ENCODE measurements at places on chromosomes 11 and 22. TPM values are rescaled to one million over a fixed set of nuclear protein-coding genes. Genes with fewer than 3 reads are reported as not detected.

GRCh38 chr11:11701070-11701469 lies 79.3 kb upstream of the GALNT18 start:
- no peak overlapping the region for H3K4me3 ChIP-seq
- DNase-seq: no peak
- H3K4me1 ChIP-seq: no peaks in the 10 kb centered on the region

DNA sequence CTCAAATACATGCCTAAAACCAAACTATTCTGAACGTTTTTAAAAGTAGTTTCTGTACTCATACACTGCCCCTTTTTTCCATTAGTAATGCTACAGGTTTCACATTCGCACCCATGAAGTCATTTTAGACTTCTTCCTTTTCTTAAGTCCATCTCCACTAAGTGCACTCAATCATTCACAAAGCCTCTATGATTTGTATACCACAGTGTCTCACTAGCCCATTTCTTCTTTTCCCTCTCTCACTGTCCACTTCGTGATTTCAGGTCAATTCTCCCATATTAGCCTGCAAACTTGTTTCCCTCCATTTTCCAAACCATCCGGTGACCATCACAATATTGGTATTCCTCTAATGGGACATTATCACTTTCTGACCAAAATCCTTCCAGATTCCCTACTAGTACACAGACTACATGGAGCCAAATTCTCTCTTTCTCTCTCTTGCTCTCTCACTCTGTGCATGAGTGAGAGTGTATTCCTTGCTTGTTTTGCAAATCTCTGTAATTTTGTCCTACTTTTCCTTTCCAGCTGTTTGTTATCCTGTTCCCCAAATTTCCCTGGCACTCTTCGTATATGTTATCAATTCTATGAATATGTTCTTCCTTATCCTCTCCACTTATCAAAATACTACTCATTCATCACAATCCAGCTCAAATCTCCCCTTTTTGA lies 3.4 kb upstream of the ZC3H12C start:
- no peak overlapping the region for H3K27ac ChIP-seq
- peaks cover 53% of the 10 kb centered on the region for H3K27me3 ChIP-seq

GRCh38 chr11:110177086-110177456 lies 83.9 kb downstream of the ZC3H12C start:
- H3K4me1 ChIP-seq: peaks cover 5% of the 10 kb centered on the region
- no peaks in the 10 kb centered on the region for H3K36me3 ChIP-seq

DNA sequence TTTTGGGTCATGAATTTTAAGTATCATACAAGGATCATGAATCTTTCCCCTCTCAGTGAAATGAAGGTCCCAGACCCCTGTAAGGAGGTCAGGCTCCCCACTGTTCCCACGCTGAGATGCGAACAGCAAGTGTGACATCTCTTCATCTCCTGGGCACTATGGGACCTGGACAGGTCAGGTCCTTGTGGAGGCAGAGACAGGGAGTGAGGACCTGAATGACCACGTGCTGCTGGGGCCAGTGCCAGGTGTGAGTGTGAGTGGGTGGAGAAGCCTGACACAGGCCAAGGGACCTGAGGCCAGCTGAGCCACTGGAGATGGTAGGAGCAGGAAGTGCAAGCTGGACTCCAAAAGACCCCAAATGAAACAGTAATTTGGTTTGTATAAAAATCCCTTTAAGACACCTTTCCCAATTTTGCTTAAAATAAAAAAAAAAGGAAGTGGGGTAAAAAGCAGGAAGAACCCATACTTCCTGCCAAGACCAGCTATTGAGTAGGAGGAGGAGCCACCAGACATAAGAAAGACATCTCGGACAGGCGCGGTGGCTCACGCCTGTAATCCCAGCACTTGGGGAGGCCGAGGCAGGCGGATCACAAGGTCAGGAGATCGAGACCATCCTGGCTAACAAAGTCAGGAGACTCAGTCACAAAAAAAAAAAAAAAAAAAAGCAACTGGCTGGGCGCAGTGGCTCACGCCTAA lies 35.4 kb upstream of the SERPIND1 start:
- peaks cover 9% of the 10 kb centered on the region for H3K36me3 ChIP-seq
- no peak for DNase-seq
- H3K27me3 ChIP-seq: no peaks in the 10 kb centered on the region

GRCh38 chr22:42732081-42732480 lies 11.4 kb upstream of the A4GALT start:
- H3K27me3 ChIP-seq: peaks cover 13% of the 10 kb centered on the region
- H3K27ac ChIP-seq: no peak overlapping the region
- H3K36me3 ChIP-seq: no peaks in the 10 kb centered on the region
- H3K4me3 ChIP-seq: no peak overlapping the region

DNA sequence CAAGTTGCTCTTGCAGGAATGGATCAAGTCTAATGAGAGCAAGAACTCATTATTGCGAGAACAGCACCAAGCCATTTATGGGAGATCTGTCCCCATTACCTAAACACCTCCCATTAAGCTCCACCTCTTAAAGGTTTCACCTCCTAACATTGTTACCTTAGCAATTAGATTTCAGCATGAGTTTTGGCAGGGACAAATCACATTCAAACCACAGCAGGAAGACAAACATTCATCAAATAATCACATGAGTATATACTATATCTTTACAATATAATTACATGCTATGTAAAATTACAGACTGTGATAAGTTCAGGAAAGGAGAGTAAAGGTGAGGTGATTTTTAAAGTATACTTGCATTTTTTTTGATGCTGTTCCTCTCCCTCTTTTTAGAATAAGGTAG lies 6.6 kb upstream of the TEAD1 start:
- no peak overlapping the region for H3K27ac ChIP-seq
- no peak overlapping the region for H3K4me3 ChIP-seq
- no peaks in the 10 kb centered on the region for H3K4me1 ChIP-seq
- H3K36me3 ChIP-seq: peaks cover 1% of the 10 kb centered on the region
- peaks cover 36% of the 10 kb centered on the region for H3K27me3 ChIP-seq

DNA sequence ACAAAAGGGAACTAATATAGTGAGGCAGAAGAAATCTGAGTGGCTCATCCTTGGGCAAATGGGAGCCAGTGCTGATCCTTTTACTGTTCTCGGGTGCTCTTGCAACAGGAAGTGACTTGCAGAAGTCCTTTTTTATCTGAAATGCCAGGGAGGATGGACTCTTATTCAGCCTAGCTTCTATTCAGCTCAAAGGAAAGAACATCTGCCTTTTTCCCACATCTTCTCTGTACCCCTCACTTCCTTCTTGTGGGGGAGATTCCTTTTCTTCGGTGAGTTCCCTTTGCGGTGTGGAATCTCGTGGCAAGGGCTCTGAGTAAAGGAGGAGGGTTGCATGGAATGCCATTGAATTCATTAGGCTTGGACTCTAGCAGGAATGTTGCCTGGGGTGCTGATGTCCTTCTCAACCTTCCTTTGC lies 76.2 kb downstream of the ZBTB16 start:
- H3K27me3 ChIP-seq: peaks cover 3% of the 10 kb centered on the region
- no peak for DNase-seq
- H3K4me1 ChIP-seq: peaks cover 31% of the 10 kb centered on the region
- H3K36me3 ChIP-seq: peaks cover 8% of the 10 kb centered on the region

DNA sequence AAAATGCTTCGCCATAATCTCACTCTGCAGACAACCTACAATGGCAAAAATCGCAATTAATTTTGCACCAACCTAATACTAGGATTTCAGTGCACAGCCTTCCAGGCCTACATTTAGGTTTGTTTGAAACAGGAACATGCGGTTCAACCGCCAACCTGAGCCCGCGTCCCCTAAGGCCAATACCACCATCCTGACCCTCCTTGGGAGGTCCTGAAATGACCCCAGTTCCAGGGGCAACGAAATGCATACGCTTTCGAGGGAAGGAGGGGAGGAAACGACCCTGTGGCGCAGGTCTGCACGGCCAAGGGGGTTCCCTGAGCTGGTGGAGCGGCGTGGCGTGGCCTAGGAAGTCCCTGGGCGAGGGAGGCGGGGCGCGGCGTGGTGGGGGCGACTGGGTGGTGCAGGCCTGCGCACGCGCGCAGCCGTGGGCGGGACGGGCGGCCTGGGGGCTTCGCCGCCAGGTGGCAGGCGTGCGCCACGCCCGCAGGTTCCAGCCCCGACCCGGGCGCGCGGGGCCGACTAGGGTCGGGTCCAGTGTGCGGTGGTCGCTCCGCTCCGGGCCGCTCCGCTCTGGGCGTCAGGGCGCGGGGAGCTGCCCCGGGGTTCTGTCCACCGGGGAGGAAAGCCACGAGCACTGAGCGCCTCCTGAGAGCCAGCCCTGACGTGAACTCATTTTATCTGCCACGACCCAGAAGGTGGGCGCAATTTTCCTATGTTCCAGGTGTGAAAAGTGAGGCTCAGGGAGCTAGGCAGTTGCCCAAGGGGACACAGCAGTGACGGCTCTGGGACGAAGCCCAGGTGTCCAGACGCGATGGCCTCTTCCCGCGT lies 94.1 kb downstream of the SWAP70 start:
- peaks cover 32% of the 10 kb centered on the region for H3K4me1 ChIP-seq
- DNase-seq: peak; percentile 97
- peak overlapping the region; percentile 80 for H3K27ac ChIP-seq

DNA sequence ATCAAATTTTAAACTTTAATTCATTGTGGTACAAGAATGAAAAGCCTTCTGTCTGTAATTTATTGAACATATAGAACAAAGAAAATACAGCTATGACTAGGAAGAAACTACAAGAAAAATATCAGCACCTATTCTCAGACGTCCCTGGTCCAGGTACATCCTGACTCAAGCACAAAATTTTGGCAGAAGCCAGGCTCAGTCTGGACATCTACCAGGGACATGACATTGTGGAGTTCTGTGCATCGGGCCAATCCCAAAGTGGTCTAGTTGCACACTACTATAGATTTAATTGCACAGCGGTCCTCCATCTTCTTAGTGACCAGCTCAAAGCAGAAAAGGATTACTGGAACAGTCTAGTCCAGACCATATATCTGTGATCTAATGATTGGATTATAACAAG lies 15.7 kb upstream of the CD59 start:
- H3K27me3 ChIP-seq: no peaks in the 10 kb centered on the region
- no peak overlapping the region for H3K27ac ChIP-seq
- H3K4me1 ChIP-seq: peaks cover 4% of the 10 kb centered on the region
- no peak overlapping the region for H3K4me3 ChIP-seq

DNA sequence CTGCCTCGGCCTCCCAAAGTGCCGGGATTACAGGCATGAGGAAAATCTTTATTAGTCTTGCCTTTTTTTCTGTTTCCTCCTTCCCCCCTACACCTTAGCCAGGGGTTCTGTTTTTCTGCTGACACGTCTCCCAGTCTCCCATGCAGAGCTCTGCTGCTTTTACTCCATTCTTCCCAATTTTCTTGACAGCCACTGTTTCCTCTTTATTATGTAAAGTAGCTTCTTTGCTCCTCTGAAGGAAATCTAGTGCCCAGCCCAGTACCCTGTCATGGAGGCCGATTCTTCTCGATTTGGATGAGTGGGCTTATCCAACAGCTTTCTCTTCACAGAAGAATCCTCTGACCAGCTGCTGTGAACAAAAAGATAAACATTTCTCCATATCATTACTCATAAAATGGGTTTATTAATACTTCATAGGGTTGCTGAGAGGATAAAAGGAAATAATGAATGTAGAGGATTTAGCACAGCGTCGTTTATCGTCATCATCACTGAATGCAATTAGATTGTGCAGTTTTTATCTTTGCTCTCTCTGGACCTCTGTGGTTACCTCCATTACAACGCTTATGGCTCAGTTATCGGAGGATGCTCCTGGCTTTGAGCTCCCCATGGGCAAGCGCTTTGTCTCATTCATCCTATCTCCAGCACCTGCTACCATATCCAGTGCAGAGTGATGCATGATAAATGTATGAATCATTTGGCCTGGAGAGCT lies 375.6 kb upstream of the C11orf87 start:
- peaks cover 9% of the 10 kb centered on the region for H3K27me3 ChIP-seq
- no peaks in the 10 kb centered on the region for H3K36me3 ChIP-seq
- no peak overlapping the region for H3K4me3 ChIP-seq
- H3K27ac ChIP-seq: no peak overlapping the region
- no peak for DNase-seq

DNA sequence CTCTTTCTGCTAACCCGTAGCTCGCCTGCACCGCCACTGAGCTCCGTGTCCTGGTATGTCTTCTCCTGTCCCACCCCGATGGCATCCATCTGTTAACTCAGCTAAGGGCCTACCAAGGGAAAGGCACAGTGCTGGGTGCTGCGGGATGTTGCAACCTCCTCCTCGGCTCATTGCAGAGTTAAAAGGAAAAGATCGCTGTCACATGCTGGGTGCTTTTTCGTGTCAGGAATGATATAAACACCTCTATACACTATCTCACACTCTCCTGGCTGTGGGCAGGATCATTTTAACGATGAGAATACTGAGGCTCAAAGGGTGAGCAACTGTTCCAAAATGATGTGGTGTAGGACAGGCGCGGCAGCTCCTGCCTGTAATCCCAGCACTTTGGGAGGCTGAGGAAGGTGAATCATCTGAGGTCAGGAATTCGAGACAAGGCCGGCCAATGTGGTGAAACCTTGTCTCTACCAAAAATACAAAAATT lies 10.1 kb downstream of the TXN2 start:
- H3K4me1 ChIP-seq: peaks cover 16% of the 10 kb centered on the region
- no peak overlapping the region for H3K4me3 ChIP-seq
- H3K27ac ChIP-seq: no peak overlapping the region
- H3K27me3 ChIP-seq: no peaks in the 10 kb centered on the region
- no peak for DNase-seq
- H3K36me3 ChIP-seq: peaks cover 19% of the 10 kb centered on the region

GRCh38 chr11:86172894-86173293 lies 71.7 kb upstream of the EED start:
- H3K27ac ChIP-seq: no peak overlapping the region
- H3K36me3 ChIP-seq: no peaks in the 10 kb centered on the region
- peaks cover 4% of the 10 kb centered on the region for H3K27me3 ChIP-seq
- no peak for DNase-seq
- H3K4me1 ChIP-seq: peaks cover 12% of the 10 kb centered on the region

GRCh38 chr11:20715464-20715863 lies 46.1 kb downstream of the NELL1 start:
- H3K36me3 ChIP-seq: no peaks in the 10 kb centered on the region
- no peaks in the 10 kb centered on the region for H3K4me1 ChIP-seq
- no peaks in the 10 kb centered on the region for H3K27me3 ChIP-seq
- no peak overlapping the region for H3K4me3 ChIP-seq
- DNase-seq: no peak
- no peak overlapping the region for H3K27ac ChIP-seq

GRCh38 chr11:118838905-118839553 lies 44.7 kb upstream of the CXCR5 start:
- H3K27me3 ChIP-seq: no peaks in the 10 kb centered on the region
- H3K36me3 ChIP-seq: peaks cover 4% of the 10 kb centered on the region
- H3K27ac ChIP-seq: peak overlapping the region; percentile 47
- no peak for DNase-seq

GRCh38 chr22:44842417-44842816 lies 90.0 kb downstream of the ARHGAP8 start:
- no peaks in the 10 kb centered on the region for H3K4me1 ChIP-seq
- no peak overlapping the region for H3K27ac ChIP-seq
- no peak for DNase-seq
- peaks cover 3% of the 10 kb centered on the region for H3K27me3 ChIP-seq
- no peaks in the 10 kb centered on the region for H3K36me3 ChIP-seq

GRCh38 chr22:33443683-33444082 lies 385.5 kb upstream of the SYN3 start:
- no peak overlapping the region for H3K4me3 ChIP-seq
- no peaks in the 10 kb centered on the region for H3K27me3 ChIP-seq
- H3K36me3 ChIP-seq: no peaks in the 10 kb centered on the region
- H3K27ac ChIP-seq: no peak overlapping the region
- H3K4me1 ChIP-seq: no peaks in the 10 kb centered on the region
- no peak for DNase-seq

- H3K27ac ChIP-seq: no peak overlapping the region
- H3K27me3 ChIP-seq: peaks cover 32% of the 10 kb centered on the region
- no peak overlapping the region for H3K4me3 ChIP-seq
- peaks cover 15% of the 10 kb centered on the region for H3K4me1 ChIP-seq
- DNase-seq: no peak
Observed at GRCh38 chr22:17077255-17077654, 7.5 kb upstream of the IL17RA start.

Gene CYP2R1
- total RNA-seq: 16.3 TPM

Gene ARL14EP
- total RNA-seq: 39.0 TPM

Gene NECTIN1
- total RNA-seq: 1.5 TPM

Gene CREBZF
- 78.4 TPM for total RNA-seq

Gene LGALS12
- not detected for total RNA-seq

Gene TSPAN18
- 5.2 TPM for total RNA-seq

Data from activated naive CD8-positive, alpha-beta T cell treated with anti-CD3 and anti-CD28 coated beads, Interleukin-2, amount 10 ng/mL, durations not matched to agents 7 days and 5 days (primary cell).